Smooth muscle cell of the umbilical artery (primary cell): ENCODE measurements at places on chromosomes 7 and 10. TPM values are rescaled to one million over a fixed set of nuclear protein-coding genes. Genes with fewer than 3 reads are reported as not detected.

Gene LBX1
- total RNA-seq, result not detected in 2 replicates

Gene POT1
- total RNA-seq, result 33.3 and 34.4 TPM in 2 replicates

Gene PLAU
- total RNA-seq, result 56.4 and 266 TPM in 2 replicates

Gene KIN
- 7.7 and 8.4 TPM in 2 replicates for total RNA-seq

Gene ADCYAP1R1
- not detected in 2 replicates for total RNA-seq

Gene SPACDR
- total RNA-seq, result 0.30 and 1.5 TPM in 2 replicates

Gene CTAGE6
- total RNA-seq, result 0.89 and 1.3 TPM in 2 replicates
